ENCODE measurements at places on chromosomes 4 and X.

GRCh38 chr4:153919667-153920066, 130.8 kb upstream of the SFRP2 start:
- DNase-seq = no peak

DNA sequence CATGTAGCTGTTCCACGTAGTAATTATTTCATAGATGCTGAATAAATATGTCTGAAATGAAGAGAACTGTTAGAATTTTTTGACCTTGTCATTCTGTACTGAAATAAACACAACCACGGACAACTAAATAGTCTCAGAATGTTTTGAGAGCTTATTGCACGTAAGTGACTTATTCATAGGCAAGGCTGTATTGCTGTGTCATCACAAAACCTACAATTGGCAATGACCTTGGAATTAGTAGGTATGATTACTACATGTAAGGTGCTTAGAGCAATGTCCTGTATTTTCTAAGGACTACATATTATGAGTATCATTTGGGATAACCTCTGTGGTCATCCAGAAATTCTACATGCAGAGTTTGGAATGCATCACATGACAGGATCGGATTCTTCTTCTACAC, 237.2 kb upstream of the PUDP start:
- DNase-seq = no peak

DNA sequence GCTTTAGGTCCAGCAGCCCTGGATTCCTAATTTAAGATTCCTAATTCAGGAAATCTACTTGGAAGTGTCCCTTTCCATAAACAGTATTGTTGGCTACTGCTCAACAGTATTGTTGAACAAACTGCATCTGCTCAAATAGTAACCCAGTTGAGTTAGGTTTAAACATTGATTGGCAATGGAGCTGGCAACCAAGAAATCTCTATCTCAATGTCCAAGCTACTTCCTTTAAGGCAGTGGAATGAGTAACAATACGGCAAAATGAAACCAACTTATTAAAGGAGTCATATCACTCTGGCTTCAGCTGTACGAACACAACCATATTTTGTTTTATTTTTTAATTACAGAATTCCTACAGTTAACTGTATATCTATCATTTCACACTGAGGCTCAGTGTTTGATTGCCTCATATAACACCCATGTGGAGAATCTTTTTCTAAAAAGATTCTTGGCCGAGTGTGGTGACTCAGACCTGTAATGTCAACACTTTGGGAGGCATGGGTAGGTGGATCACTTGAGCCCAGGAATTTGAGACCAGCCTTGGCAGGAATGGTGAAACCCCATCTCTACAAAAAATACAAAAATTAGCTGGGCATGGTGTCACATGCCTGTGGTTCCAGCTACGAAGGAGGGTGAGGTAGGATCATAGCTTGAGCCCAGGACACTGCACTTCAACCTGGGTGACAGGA, 71.7 kb upstream of the IL13RA1 start:
- no peak for DNase-seq

DNA sequence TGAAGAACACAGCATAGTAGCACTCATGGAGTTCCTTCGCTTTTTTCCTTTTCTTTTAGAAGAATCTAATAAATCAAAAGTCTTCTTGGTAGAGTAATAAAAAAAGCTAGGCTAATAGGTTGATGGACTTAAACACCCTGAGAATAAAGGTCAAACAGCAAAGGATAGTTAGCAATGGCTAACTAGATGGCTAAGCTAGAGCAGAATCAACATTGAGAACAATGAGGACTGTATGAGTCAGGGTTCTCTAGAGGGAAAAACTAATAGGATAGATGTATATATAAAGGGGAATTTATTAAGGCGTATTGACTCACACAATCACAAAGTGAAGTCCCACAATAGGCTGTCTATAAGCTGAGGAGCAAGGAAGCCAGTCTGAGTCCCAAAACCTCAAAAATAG, 550.9 kb downstream of the GLUD2 start:
- DNase-seq = no peak

GRCh38 chr4:169682372-169683047, 62.1 kb downstream of the CLCN3 start:
- DNase-seq = no peak

- DNase-seq = no peak
Measured at GRCh38 chr4:47736555-47736954, 101.3 kb downstream of the CORIN start.

DNA sequence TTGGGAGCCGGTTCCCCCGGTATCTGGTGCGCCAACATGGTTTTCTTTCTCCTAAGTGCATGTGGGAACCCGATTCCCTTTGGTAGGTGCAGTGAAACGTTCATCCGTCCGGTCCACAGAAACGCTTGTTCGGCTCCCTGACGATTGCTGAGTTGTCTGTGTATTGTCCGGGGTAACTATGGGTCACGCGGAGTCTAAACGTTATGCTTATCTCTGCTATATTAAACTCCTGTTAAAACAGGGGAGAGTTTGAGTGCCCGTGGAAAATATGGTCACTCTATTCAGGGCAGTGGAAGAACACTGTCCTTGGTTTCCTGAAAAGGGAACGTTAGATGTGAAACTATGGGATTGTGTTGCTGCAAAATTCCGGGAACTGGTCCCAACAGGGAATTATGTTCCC, 32.4 kb upstream of the MGST2 start:
- DNase-seq = no peak

GRCh38 chr4:121877041-121877773, 6.9 kb upstream of the BBS7 start:
- no peak for DNase-seq

- no peak for DNase-seq
Measured at GRCh38 chr4:182143086-182143821, 99.9 kb upstream of the TENM3 start.

GRCh38 chrX:24343719-24344118, 16.7 kb upstream of the SUPT20HL1 start:
- DNase-seq = no peak

DNA sequence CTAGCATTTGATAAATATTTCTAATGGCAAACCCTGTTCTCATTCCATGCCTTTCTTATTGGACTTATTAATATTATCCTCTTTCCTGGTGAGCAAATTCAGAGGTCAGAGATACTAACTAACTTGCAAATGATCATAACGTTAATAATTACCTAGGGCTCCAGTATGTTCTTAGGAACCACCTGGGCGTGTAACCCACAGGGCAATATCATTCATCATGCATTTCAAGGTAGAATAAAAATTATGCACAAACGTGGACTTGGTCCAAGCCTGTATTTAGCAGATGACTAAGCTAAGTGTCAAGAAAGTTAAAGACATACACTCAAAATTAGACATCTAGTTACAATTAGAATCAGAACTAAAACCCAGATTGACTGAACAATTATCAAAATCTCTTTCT, 850.1 kb downstream of the TRIML1 start:
- no peak for DNase-seq

DNA sequence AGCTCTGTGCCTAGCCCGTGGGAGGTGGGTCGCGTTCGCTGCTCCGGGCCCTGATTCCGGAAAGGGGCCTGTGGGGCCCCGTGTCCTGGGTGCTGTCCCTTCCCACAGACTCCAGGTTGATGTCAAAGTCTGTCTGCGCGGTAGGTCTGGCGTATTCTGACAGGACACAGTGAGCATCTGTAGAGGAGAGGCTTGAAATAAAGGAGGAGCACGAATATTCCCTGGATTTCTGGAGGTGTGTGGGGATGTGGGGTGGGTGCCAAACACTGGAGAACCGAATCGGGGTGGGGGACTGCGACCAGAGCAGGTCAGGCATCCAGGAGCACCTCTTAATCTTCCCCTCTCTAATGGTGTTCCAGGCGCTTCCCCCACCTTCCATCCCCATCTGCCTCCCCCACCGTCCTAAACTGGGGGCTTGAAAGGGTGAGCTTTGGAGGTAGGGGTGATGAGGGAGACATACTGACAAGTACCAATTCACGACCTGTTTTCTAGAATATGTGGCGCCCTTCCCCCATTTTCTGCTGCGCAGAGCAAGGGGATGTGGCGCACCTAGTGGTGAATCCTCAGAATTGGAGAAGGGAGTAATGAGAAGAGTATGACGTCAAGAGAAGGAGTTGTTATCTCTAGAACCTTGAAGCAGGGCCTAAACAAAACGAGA, 877 bp downstream of the GPRASP1 start:
- DNase-seq = no peak

DNA sequence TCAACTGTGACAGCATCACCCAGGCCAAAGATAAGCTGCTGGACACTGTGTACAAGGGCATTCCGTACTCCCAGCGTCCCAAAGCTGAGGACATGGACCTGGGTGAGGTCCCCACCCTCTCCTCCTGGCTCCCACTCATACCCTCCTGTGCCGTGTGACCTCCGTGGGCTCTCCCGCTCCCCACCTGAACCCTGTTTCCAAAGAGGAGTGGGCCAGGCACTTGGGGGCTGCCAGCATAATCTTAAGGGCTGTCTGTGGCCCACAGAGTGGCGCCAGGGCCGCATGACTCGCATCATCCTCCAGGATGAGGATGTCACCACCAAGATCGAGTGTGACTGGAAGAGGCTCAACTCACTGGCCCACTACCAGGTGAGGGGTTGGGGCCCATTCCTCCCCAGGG, 10.0 kb downstream of the LAGE3 start:
- DNase-seq = no peak

DNA sequence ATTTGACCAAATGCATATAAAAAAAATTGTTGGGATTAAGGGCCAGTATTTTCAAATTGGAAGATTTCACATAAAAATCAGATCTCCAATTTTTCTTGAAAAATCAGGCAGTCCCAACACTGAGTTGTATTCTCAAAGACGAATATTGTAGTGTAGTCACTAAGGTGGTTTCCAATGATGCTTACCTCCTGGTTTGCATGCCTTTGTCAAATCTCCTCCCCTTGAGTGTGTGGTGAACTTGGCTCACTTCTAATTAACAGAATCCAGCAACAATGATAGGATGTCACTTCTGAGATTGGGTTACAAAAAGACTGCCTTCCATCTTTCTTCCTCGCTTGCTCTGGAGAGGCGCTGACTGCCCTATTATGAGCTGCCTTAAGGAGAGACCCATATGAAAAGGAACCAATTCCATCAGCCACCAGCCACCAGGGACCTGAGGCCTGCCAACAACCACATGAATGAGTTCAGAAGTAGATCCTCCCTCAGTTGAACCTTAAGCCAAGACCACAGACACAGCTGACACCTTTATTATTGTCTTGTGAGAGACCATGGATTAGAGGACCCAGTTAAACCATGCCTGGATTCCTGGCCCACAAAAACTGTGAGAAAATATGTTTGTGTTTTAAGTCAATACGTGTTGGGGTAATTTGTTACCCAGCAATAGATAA, 31.2 kb upstream of the TSPAN5 start:
- DNase-seq = no peak

GRCh38 chr4:6727081-6727942, 11.3 kb downstream of the BLOC1S4 start:
- no peak for DNase-seq

GRCh38 chrX:8673201-8673600, 58.7 kb downstream of the ANOS1 start:
- DNase-seq = no peak

- DNase-seq = no peak
Measured at GRCh38 chr4:139826426-139826825, 160.8 kb downstream of the MGST2 start.
